ENCODE measurements at places on chromosomes 6 and 20.

DNA sequence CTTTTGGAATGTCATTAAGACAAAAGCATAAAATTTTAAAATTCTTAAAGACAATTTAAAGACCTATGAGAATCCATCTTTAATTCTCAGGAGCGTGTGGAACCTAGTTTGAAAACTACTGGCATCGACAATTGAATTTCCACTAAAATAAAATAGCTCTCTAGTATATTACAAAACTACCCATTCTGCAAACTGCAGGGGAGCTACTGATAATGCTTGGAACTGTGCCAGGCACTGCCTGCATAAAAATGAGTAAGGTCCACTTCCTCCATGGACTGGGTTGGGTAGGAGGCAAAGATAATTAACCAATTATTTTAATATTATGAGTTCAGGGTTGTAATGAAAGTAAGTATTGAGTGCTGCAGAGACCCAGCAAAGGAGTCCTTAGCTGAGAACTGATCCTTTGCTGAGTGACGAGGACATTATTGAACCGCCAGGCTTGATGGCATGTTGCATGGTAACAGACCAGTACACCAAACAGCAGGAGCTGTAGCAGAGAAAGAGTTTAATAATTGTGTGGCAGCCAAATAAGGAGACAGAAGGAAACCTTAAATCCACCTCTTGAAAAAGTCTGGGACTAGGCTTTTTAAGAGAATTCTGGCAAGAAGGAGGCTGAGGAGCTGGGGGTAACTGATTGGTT is 261.3 kb downstream of the ESR1 start:
- peak; percentile 46 for DNase-seq

GRCh38 chr6:161104966-161105365 is 113.4 kb downstream of the MAP3K4 start:
- DNase-seq, result peak; percentile 66

DNA sequence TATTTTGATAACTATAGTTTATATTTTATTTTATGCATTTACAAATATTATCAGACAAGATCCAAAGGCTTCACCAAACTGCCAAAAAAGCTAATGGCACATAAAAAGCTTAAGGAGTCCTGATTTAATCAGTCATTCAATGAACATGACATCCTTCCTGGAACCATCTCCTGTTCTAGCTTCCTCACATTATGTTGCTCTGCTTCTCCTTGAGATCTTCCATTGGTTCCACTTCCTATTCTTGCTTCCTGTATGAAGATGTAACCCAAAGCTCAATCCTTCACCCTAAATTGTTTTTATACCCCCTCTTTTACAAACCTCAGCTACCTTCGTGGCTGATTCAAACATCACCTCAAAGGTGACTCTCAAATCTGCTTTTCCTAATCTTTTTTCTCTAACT is 4.5 kb upstream of the BRD2 start:
- DNase-seq, result no peak

GRCh38 chr6:157535340-157536222 is 154.6 kb downstream of the ZDHHC14 start:
- peak; percentile 84 for DNase-seq

GRCh38 chr6:147793871-147794643 is 285.6 kb downstream of the SAMD5 start:
- no peak for DNase-seq

GRCh38 chr6:161487217-161487531 is 213.3 kb upstream of the AGPAT4 start:
- no peak for DNase-seq

DNA sequence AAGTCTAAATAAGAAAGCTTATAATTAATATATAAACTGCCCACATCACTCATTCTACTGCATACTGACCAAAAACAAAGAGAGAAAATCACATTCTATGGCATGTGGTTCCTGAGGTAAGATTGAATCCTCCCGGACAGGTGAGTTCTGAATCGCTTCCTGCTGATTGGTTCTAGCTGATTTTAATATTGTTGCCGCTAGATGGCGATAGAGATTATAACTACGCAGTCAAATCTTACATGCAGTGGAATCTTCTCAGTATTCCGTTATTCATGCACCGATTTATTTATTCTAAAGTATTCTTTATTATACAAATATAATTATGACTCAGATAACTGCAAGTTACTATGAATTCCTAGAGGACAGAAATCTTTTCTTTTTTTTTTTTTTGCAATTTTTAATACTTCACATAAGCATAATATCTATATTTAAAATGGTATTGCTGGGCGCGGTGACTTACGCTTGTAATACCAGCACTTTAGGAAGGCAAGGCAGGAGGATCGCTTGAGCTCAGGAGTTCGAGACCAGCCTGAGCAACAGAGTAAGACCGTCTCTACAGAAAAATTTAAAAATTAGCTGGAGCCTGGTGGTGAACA is 24.2 kb upstream of the TMX4 start:
- peak; percentile 62 for DNase-seq

DNA sequence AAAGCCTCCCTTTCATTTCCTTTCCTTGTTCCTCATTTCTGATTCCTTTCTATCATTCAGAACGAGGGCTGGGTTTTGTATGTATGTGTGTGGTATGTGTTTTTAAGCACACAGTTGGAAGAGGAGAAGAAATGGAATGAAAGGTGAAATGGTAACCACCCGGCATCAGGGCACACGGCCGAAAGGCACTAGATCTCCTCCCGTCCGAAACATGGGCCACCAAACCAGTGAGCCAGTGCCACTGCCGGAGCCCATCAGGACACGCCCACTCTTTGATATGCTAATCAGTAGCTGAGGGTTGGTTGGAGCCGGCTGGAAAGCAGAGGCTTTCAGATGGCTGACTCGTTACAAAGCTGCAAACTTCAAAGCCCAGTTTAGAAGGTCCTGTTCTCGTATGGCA is 228.6 kb upstream of the JARID2 start:
- no peak for DNase-seq

GRCh38 chr20:47353692-47354463 is 2.6 kb downstream of the ZMYND8 start:
- DNase-seq, result no peak

DNA sequence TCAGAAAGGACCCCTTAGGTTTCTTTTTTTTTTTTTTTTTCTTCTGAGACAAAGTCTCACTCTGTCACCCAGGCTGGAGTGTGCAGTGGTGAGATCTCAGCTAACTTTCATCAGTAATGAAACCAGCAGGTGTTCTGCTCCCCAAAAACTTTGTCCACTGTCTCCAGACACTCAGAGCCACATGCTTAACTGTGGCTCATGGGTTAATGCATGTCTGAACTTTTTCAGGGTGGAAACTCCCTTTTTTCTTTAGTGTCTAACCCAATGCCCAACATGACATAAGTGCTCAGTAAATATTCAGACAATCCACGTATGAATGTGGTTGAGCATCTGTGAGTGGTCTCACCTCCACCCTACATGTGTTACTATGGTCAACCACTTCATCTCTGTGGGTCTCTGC is 45.4 kb downstream of the MYB start:
- no peak for DNase-seq

DNA sequence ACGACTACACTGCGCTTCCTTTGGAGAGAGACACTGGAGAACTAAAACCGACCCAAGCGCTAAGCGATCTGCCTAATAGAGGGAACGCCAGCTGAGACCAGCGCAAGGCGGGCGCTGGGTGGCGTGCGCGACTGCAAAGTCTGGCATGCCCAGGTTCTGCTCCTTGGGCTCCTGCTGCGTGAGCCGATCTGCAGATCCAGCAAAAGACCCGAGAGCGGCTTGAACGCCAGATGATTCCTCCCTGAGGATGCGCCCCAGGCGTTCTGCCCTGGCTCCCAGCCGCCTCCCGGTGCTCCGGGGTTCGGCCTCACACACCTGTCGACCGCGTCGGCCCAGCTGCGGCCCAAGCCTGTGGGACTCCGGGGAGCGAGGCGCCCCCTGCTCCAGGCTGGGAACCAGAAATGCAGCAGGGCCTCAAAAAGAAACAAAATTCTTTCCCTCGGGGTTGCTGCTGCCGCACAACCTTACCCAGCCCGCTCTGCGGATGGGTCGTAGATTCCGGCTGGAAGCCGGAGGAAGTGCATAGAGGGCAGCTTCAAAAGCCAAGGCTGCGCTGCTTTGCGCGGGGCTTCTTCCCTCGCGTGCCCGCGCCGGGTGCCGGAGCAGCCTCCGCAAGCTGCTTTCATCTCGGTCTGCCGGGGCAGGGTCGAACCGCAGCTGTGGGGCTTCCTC is 17.9 kb upstream of the PRDM13 start:
- DNase-seq, result peak; percentile 46

- peak; percentile 85 for DNase-seq
Measured at GRCh38 chr20:44516491-44516890, 5.4 kb downstream of the SERINC3 start.

DNA sequence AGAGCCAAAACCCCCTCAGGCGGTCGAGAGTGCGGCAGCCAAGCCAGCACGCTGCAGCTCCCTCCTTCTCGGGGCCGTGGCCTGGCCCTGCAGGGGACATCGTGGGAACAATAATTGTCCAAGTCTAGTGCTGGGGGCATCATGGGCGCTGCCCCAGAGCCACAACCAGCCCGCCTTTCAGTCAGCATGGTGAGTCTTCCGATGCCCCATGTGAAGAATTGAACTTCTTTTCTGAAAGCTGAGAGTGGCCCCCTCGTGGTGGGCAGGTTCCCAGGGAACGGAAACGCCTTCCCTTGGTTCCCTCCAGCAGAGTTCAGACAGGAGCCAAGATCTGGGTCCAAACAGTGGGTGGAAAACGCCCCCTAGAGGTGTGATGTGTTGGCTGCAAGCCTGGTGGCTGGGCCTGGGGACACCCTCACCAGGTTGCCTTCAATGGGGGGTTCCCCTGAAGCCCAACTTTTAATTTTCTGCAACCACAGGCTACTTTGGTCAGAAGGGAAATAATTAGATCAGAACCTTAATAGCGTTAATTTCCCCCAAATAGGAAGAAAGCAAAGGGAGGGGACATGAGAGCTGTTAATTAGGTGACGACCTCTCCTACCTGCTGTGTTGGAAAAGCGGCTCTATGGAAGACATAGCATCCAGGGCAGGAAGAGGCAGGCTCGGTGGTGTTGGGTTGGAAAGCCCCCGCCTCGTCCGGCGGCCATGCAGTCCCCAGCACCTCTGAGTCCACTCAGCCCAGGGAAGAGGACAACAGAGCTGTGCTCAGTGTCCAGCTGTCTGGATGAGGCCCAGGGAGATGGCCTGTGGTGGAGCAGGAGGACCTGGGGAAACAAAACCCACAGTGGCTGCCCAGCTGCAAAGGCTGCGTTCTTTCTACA is 4.7 kb upstream of the MRGBP start:
- DNase-seq, result peak; percentile 91

DNA sequence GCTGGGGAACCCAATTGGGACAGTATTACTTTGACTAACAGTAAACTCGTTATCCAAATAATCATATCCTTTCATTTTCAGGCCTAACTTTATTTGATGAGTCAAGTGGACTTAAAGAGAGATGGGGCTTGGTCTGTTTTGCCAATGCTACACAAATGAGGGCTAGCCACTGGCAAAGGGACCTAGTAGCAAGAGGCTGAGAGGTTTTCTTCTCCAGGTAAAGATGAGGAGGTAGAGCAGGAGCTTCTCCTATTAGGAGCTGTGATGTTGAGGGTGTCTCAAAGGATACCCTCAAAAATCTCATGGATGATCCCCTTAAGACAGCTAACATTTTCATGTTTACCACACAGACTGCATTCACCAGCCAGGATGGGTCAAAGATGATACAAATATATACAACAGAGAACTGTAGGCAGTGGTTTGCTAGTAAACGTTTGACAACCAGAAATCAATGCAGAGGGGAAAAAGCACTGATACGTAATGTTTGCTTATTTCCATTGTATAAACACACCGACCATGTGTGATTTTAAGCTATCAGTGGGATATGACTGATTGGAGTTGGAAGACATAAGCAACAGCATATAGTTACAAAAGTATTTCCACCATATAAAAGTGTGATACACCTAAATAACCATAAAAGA is 153.3 kb downstream of the IBTK start:
- DNase-seq, result no peak

DNA sequence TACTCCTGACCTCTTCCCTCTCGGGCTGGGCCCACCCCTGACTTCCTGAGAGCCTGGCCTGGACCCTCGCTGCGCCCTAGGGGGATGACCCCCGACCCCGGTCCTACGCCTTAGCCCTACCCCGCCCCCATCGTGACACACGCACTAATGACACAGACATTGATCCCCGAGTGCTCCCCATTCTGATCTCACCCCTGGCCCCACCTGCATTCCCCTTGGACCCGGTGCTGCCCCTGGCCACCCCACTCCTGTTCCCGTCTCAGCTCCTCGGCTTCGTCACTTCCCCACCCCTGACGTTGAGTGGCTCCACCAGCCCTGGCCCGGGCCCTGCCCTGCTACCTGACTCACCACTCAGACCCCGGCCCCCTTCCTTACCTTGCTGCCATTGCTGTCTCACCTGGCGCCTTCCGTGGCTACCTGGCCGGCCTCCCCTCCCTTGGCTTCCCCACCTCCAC is 12.1 kb downstream of the RBCK1 start:
- DNase-seq, result no peak

GRCh38 chr6:36120539-36120938 is 9.8 kb upstream of the MAPK13 start:
- DNase-seq, result no peak

GRCh38 chr6:168182908-168183612 is 104.0 kb upstream of the FRMD1 start:
- DNase-seq, result no peak

- DNase-seq, result no peak
Measured at GRCh38 chr6:10556992-10557391, 35.8 kb downstream of the GCNT2 start.

GRCh38 chr20:2825761-2826160 is 9.6 kb downstream of the TMEM239 start:
- no peak for DNase-seq

GRCh38 chr6:63496361-63496804 is 75.9 kb upstream of the LOC128125822 start:
- no peak for DNase-seq

DNA sequence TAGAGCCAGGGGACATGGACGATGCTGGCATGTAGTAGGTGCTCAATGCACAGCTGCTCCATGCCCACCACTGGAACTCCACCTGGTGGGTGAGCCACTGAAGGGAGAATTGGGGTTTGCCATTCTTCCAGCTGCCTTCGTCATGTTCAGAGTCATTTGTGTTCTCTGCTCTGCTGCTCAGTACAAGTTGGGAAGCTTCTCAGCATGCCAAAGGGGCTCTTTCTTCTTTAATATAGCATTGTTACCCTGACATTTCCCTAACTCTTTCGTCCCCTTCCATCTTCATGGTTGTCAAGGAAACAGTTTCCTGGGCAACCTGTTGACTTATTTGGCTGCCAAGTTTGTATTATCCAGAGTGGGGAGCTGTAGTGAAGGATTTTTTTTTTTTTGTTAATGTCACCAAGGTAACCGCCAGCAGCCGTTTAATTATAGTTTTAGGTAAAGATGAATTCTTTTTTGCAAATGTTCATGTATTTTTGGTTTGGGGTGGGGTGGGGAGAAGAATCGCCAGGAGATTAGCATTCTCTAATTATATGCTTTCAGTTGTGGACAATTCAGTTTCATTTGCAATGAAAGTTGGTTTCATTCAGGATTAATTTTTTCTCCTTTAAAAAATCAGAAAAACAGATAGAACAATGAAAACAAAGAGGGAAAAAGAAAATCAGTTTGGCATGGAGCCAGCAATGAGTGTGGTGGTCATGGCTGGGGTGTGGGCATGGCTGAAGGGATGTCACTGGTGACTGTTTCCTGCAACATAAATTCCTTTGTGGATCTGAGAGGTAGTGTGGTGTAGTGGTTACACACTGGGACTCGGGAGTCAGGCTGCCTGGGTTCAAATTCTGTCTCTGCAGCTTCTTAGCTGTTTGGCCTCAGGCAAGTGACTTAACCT is 73.0 kb upstream of the KCNG1 start:
- DNase-seq, result peak; percentile 6

Data from fibroblast of mammary gland (primary cell).